ENCODE measurements at places on chromosomes 1 and 21. TPM values are rescaled to one million over a fixed set of nuclear protein-coding genes. Genes with fewer than 3 reads are reported as not detected.

OR2T33 gene
- not detected for total RNA-seq

C1orf115 gene
- total RNA-seq: 6.8 TPM

DNA sequence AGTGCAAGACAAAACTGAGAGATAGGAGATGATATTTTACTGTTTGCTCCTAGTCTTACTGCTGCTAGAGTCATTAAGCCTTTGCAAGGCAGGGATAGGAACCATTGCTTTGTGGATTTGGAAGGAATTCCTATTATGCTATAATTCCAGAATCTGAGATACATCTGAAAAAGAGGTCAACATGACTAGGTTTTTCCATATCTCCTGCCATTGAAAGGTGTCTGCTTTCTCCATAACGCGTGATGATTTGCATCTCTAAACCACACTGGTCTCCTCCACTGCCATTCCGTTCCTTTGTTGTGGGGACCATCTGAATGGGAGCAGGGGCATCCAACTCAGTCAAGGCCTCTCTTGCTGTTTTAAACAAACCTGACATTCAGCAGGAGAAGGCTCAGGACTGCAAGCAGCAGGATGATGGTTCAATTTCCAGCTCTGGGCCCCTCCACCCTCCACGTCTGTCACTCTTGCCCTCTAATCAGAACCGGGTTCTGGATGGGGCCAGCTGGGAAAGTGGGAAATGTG lies 45.2 kb downstream of the PLPP3 start:
- peaks cover 22% of the 10 kb centered on the region for H3K36me3 ChIP-seq
- DNase-seq: no peak
- peaks cover under 1% of the 10 kb centered on the region for H3K4me1 ChIP-seq
- H3K27me3 ChIP-seq: no peaks in the 10 kb centered on the region

DNA sequence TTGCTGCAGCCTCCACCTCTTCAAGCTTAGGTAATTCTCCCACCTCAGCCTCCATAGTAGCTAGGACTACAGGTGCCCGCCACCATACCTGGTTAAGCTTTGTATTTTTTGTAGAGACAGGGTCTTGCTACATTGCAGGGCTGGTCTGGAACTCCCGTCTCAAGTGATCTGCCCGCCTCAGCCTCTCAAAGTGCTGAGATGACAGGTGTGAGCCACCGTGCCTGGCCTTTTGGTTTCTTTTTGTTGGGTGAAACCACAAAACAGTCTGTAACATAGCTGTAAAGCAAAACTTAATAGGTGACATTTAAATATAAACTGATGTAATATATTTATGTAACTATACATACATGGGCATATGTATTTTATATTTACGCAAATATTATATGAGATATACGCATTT lies 3.1 kb upstream of the DNAJC11 start:
- H3K36me3 ChIP-seq: no peaks in the 10 kb centered on the region
- no peak overlapping the region for H3K4me3 ChIP-seq
- H3K4me1 ChIP-seq: peaks cover 15% of the 10 kb centered on the region
- H3K27ac ChIP-seq: no peak overlapping the region
- no peak for DNase-seq
- no peaks in the 10 kb centered on the region for H3K27me3 ChIP-seq

DNA sequence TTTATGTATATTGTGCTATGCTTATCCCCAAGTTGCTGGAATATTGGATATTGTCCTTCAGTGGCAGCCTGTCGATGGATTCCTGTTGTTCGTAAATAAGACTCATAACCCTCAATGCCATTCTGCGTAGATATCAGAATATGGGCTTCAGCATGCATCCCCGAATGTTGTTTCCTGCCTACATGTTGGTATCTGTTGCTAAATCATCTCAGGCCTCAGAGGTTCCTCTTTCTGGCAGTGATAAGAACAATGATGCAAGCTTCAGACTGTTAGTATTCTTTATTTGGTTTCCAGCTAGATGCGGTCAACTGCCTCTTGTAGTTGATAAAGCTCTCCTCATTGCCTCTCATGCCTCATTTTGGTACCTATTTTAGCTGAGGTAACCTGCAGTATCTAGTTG lies 2082.6 kb downstream of the MRPL39 start:
- H3K4me3 ChIP-seq: no peak overlapping the region
- H3K27me3 ChIP-seq: no peaks in the 10 kb centered on the region
- no peak overlapping the region for H3K27ac ChIP-seq
- no peak for DNase-seq
- H3K36me3 ChIP-seq: no peaks in the 10 kb centered on the region
- H3K4me1 ChIP-seq: no peaks in the 10 kb centered on the region

GRCh38 chr1:230142608-230143210 lies 75.7 kb downstream of the GALNT2 start:
- H3K4me1 ChIP-seq: peaks cover 24% of the 10 kb centered on the region
- H3K27ac ChIP-seq: no peak overlapping the region
- H3K27me3 ChIP-seq: no peaks in the 10 kb centered on the region
- H3K36me3 ChIP-seq: no peaks in the 10 kb centered on the region
